ENCODE measurements at places on chromosomes 4 and X.
A peak's percentile ranks its signal among the peaks of the same experiment; 100 is the strongest.

DNA sequence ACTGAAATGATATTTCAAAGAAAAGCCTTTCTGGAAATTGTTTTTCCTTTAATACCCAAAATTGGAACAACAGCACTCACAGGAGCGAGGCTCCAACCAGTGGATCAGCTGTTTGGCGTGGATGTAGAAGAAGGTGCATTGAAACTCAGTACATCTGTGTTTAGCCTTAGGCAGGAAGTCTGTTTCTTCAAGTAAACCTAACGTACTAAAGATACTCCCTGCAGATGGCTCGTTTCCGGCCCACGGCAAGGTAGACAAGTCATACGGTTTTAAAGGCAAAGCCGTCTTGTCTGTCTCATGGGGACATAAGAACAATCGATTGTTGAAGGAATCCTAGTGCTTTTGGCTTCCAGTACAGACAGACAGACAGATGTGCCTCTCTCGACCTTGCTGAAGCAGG, 50.0 kb upstream of the CLCN4 start:
- DNase-seq: no peak

GRCh38 chrX:9498236-9498635, 33.4 kb downstream of the TBL1X start:
- no peak for DNase-seq

DNA sequence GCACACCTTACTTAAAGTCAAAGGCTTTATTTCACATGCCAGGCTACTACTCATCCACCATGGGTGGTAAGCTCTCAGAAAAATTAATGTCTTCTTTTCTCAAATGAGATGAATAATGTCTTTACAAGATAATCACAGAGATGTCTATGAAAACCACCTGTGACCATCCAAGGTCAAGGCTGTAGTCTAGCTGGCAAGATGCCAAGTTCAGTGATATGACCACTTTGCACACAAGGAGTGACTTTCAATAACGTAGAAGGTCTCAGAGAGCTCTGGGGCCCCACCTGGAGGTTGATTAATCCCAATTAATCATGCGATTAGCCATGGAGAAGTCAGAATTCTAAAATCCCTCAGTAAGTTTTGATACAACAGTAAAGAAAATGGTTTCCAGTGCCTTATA, 20.5 kb downstream of the ANOS1 start:
- no peak for DNase-seq

DNA sequence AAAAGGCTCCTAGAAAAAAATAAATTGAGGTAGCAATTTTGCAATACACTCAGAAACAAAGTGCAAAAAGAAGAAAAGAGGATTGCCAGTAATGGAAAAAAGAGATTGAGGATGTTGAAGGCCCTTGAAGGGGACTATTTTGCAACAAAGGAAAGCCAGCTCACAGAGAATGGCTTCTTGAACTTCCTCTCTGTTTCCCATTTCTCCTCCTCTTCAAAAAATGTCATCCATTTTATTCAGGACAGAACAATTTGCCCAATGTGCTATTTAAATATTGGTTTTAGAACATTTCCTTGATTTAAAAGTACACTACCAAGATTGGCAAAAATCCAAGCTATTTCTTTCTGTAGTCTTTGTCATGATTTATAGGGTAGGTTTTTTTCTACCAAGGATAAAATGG, 60.2 kb downstream of the GASK1B start:
- DNase-seq: no peak

GRCh38 chr4:114036426-114036825, 57.0 kb upstream of the ARSJ start:
- DNase-seq: peak; percentile 24

DNA sequence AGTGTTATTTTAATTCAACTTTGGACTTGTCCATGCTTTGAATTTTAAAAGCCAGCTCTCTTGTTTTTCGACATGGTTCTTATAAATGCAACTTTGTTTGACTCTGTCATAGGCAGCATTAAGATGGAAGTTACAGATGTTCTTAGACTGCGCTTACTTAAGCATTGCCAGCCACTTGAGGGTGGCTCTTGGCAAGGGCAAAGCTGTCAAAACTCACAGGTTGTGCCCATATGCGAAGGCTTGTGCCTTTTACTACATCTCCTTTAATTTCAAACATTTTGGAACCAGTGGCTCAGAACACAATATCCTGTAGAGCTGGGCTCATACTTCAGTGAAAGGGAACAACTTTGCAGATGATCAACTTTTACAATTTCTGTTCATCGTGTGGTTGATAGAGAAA, 135.5 kb downstream of the TRAM1L1 start:
- no peak for DNase-seq

- no peak for DNase-seq
Measured at GRCh38 chr4:173520921-173521466, 9.0 kb downstream of the HAND2 start.

GRCh38 chr4:56972389-56972788, 5.0 kb downstream of the NOA1 start:
- no peak for DNase-seq

DNA sequence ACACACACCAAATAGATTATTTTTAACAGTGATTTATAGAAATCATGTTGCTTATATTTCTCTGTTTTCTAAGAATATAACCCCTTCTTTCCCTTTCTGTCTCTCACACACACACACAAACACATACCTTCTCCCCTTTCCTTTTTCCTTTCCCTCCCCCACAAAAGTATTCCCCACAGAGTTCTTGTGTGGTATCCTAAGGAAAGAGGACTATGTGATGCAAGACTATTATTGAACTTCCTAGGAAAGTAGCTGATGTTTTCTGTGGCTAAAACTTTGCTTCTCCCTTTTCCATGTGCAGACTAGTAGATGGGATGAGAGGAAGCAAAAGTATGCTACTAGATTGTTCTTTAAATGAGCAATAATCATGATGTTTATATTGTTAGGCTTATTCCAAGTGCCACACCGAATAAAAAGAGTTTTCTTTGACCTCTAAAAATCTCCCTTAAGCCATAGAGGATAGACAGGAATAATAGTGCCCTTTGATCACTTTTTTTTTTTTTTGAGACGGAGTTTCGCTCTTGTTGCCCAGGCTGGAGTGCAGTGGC, 38.7 kb downstream of the CPEB2 start:
- DNase-seq: no peak

DNA sequence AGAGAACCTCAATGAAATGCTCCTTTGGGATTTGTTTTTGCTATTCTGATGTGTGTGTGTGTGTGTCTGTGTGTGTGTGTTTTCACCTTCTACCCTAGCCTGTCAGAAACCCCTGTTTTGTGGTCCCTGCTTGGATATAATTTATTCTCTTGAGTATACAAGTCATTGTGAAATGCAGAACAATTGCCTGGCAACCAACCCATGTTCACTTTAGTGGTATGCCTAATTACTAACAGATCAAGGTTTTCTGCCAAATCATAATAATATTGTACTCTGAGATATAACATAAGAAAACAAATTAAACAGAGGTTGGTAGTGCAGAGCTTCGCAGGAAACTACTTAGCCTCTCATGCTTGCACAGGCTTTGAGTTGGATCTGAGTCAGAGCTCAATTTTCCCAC, 7.0 kb upstream of the TET2 start:
- DNase-seq: no peak

DNA sequence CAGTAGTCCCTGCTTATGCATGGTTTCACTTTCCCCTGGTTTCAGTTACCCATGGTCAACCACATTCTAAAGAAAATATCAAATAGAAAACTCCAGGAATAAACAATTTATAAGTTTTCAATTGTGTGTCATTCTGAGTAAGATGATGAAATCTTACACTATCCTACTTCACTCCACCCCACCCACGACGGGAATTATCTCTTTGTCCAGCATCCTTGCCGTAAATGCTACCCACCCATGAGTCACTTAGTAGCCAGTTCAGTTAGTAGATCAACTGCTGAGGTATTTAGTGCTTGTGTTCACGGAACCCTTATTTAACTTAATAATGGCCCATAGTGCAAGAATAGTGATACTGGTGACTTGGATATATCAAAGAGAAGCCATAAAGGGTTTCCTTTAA, 91.4 kb downstream of the KLHL13 start:
- DNase-seq: no peak

- peak; percentile 72 for DNase-seq
Measured at GRCh38 chr4:83282049-83282535, 2.5 kb downstream of the COQ2 start.

DNA sequence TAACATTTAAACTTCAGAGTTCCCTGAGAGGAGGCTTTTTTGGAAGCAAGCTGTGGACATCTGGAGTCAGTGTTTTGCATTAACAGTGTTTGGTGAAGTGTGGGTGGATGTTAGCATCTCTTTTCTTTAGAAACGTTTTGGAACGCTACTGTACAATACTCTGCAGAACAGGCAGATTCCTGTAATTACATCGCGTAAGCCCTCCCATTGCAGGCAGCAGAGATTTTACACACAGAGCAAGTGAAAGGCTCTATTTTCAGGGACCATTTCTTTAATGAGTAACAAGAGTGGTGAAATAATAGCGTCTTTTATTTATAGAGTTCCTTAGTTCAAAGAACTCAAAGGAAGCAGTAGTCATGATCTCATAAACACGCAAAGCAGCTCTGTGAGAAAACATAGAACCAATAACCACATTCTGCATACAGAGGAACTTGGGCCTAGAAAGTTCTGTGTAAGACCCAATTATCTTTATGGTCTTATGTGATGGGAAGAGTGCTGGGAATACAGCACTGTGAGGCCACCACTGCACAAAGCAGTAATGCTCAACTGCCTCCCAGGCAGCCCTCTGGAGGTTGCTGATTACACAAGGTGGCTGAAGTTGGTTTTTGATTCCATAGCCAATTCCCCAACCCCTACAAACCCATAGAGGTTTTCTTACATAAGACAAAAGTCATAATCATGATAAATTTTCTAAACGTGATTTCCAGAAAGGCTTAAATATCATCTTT, 298.7 kb upstream of the EPHA5 start:
- no peak for DNase-seq

- no peak for DNase-seq
Measured at GRCh38 chrX:126485409-126485808, 67.2 kb downstream of the DCAF12L1 start.

GRCh38 chr4:26235500-26235899, 85.3 kb upstream of the RBPJ start:
- peak; percentile 72 for DNase-seq

DNA sequence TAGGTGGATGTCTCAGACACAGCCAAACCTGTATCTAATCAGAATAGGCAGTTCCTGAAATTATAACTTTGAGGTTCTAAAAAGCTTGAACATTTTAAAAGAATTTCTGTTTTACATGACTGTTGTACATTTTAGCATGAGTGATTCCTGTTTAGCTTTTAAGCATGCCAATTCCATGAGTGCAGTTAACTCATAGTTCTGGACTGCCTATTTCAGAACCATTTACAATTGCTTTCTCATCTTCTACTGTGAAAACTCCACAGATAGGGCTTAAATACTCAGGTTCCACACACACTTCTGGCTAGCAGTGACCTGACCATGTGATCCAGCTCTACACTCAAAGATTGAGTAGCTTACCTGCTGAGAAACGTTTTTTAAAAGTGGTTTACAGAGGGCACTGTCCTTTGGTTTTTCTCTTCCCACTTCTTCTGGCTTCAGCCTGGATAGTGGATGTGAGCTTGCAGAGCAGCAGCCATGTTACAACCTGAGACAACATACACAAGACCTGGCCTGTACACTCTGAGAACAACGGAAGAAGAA, 280.8 kb downstream of the ANKRD50 start:
- no peak for DNase-seq

GRCh38 chrX:76971393-76972376, 475.5 kb upstream of the FGF16 start:
- no peak for DNase-seq

- DNase-seq: no peak
Measured at GRCh38 chrX:31279359-31279758, 207.5 kb upstream of the FTHL17 start.

GRCh38 chrX:121886557-121886956, 839.1 kb downstream of the GLUD2 start:
- DNase-seq: no peak

- peak; percentile 97 for DNase-seq
Measured at GRCh38 chr4:68349649-68350360, at the start of gene YTHDC1. YTHDC1 (minus strand) TSS chr4:68350090; CDS start chr4:68349753, 337 bp downstream.

GRCh38 chr4:24965627-24966026, 52.8 kb upstream of the CCDC149 start:
- no peak for DNase-seq

DNA sequence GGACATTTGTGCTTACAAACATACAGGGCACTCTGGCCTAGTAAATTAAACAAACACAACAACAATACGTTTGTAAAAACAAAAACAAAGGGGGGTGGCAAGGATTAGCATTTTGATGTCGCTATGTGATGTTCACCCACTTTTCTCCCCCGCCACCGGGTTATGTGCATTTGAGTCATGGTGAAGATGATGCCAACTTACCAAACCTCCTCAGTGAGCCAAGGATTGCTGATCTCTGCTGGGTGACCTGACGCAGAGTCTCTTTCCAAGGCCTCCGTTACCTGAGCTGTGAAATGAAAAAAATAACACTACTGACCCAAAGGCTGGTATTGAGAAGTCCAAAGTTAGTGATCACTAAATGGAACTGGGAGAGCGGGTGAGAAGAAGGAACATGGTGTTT, 85.4 kb downstream of the RBM47 start:
- no peak for DNase-seq

Measured in cerebellar cortex (tissue), 1 donor.